Occipital lobe (tissue), 3 donors: ENCODE measurements at places on chromosomes 3 and 15.

DNA sequence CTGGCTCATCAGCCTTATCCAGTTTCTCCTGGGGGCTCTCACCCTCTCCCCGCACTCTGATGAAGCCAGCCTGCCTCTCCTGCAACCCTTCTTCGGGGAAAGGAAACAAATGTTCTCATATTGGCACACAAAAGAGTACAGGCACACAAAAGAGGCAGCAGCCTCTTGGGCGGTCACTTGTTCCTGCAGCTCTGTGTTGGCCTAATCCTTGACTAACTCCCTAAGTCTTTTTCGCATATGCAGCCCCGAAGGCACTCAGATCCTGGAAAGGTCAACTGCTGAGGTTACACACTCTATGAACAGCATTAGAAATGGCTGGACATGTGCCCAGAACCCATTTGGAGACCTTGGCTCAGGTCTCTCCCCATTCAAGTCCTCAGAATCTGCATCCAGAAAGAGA is 7.4 kb upstream of the CAMP start:
- no peak for DNase-seq

DNA sequence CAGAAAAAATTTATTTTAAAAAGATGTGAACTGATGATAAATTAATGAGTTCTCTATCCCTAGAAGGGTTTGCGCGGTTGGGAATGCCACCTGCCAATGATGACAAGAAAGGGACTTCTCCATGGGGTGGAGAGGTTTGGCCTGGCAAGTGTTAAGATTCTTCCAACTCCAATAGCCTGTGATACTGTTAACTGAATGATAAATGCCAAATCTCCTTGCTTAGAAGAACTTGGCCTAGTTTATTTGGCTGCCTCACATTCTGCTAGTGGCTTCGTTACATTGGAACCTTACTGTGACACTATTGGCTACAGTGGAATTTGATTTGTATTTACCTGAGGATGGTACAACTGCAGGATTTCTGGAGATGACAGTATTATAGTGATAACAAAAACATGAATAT is 91.7 kb upstream of the CCNL1 start:
- DNase-seq, result no peak

DNA sequence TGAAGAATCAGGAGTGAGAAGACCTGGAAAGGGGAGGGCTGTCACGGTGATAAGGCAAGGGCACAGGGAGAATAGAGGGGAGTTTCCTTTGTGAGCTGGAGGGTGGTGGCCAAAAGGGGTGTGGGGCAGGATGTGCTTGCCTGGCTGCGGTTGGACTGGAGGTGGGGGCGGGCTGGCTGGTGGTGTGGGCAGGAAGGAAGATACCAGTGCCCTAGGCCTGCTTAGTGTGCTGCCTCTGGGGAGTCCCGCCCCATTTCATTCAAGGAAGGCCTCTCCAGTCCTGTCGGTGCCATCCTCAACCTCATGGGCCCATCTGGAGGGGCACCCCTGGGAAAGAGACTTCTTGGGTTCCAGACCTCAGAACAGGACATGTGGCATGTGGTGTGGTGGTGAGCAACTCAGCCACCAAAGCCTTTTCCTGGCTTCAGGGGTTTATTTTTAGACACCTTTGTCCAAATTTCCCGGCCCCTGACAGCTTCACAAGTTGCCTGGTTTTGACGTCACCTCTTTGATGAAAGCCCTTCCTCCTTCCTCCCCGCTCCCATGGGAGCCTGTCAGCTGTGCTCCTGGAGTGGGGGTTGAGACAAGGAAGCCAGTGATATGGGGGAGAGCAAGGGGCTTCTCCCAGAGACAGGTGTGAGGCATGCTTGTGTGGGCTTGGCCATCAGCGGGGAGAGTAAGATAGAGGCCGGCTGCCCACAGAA is 15.6 kb downstream of the TEX264 start:
- no peak for DNase-seq

DNA sequence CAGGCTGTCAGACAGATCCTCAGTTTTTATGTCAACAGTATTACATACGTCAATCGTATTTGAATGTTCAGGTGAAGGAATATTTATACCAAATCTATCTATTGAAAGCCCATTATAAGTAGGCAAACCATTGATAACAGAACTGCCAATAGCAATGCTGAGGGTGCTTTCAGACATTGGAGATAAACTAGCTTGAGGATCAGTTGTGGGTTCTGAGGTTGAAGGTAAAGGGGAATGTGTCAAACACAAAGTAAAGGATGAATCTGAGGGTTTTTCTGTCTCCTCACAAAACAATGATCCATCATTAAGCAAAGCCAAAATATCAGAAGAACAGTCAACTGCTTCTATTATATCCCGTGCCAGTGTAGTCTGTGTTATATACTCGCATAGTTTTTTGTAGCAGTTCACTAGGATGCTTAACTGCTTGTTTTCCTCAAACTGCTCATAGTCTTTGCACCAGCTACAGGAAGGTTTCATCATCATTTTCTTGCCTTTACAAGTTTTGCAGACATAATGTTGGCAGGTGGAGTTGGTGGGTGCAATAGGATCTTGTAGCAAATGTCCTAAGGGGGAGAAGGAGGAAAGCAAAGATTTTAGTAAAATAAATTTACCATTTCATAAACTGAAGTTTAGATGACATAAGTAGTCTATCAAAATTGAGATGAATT is 43.8 kb downstream of the MSL2 start:
- DNase-seq, result no peak

GRCh38 chr3:141940194-141940776 is 63.8 kb downstream of the ATP1B3 start:
- peak; percentile 52 for DNase-seq

GRCh38 chr3:1346386-1346785 is 253.6 kb downstream of the CNTN6 start:
- DNase-seq, result no peak

DNA sequence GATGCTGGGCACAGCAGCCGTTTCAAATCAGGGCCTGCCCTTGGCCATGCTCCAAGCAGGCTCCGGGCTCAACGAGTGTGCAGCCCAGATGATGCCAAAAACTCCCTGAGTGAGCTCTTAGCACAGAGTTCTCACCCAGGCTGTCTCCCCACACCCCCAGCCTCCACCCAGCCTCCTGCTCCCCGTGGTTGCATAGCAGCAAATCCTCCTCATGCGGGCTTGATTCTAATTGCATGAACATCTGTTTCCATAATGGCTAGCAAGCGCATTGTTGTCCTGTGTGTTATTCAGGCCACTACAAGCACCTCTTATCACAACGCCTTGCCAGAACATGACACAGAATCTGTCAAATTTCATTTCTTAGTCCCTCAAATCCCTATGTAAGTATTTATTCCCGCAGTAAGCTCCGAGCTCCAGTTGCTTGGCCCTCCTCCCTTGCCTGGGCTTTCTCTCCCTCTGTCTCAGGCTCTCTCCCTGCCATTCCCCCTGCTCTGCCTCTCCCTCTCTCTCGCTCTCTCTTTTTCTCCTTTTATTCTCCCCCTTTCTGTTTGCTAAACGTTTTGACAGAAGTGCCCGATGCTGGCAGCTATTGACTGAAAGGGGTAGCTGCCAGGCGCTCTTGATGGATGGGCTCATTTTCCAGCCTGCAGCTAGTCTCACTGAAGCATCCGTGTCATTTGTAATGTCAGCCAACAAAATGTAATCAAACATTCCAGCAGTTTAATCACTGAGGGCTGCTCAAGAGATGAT is 306.5 kb downstream of the IL20RB start:
- DNase-seq, result no peak

DNA sequence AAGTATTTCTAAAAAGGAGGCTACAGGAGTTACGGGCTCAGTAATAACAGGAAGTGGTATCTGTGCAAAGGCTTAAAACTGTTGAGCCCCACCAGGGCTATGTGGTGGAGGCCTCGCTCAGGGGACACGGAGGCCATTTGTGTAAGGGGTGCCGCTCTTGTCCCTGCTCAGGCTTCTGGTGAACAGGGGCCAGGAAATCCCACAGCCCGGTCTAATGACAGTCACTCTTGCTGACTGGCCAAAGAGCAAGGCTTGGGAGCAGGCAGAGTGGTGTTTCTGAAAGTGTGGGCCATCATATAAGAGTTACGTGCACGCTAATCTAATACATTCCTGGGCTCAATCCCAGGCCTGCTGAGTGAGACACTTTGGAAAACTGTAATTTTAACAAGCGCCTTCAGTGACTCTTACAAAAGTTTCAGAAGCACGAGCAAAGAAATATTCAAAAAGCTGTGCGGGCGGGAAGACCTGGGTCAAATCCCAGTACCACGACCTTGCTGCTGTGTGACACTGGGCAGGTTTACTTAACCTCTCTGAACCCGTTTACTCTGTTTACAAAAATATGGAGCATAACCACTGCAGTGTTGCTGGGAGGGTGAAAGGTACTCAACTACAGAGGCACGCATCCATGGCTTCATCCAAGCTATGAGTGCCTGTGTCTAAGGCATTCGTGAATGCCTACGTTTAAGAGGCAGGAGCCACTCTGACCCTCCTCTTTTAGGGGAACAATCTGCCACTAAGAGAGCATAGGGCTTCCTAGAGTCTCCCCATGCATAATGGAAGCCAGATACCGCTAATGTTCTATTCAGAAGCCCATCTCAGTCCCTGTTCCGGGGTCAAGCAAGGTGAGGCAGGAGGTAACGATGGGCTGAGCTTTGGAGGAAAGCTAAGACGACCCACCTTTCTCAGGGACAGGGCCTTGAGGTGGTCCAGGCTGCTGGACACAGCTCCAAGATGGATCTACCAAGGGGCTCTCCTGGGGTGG is 2.0 kb downstream of the ATP10A start:
- DNase-seq, result no peak

GRCh38 chr3:28018925-28019718 is 222.3 kb upstream of the CMC1 start:
- DNase-seq, result no peak

DNA sequence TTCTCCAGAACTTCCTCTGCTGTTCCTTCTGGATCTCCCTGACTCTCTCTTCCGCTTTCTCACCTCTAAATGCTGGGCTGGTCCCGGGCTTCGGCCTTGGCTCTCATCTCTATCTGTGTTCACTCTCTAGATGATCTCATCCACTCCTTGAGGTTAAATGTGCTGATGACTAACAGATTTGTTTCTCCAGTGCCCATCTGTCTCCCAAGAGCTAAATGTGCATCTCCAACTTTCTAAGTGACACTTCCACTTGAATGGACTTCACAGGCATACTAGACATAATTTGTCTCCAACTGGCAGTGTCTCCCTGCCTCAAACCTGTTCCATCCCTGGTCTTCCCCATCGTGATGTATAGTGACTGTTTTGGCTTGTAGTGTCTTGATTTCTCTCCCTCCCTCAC is 95.3 kb downstream of the ITPR1 start:
- DNase-seq, result peak; percentile 22

DNA sequence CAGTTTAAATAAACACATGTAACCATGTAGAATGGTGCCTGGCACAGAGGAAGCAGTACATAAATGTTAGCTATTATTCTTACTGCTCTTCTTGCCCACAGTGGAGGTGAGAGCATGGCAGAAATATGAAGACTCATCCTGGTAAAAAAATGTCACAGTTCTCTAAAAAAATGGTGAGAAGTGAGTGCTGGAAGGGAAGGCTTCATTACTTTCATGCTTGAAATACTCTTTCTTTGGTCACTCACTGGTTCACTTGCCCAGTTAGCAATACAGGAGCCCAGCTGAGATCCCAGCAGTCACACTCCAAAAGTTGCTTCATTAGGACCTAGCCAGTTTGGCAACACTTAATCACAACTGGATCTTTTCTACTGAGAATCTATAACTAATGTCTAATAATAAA is 1017.2 kb downstream of the TUSC7 start:
- no peak for DNase-seq
